Activated CD4-positive, alpha-beta T cell treated with anti-CD3 and anti-CD28 coated beads, Interleukin-10, Interleukin-2, amounts not matched to agents 100 ng/mL and 50 ng/mL, durations not matched to agents 16 hours and 8 hours (primary cell): ENCODE measurements at places on chromosomes 5 and 9.
A peak's percentile ranks its signal among the peaks of the same experiment; 100 is the strongest.

DNA sequence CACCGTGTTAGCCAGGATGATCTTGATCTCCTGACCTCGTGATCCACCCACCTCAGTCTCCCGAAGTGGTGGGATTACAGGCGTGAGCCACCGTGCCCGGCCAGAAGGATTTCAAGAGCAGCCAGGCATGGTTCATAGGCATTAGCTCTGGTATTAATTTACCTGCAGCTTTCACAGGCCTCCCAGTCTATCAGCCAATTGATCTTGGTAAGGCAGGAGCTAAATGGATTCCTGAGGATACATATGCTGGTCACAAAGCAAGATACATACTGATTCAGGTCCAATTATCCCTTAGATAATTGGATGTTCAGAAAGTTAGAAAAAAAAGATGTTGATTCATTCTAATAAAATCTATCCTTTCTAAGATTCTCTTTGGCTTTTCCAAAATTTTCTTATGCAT is 487.1 kb downstream of the TLE1 start:
- DNase-seq = no peak

DNA sequence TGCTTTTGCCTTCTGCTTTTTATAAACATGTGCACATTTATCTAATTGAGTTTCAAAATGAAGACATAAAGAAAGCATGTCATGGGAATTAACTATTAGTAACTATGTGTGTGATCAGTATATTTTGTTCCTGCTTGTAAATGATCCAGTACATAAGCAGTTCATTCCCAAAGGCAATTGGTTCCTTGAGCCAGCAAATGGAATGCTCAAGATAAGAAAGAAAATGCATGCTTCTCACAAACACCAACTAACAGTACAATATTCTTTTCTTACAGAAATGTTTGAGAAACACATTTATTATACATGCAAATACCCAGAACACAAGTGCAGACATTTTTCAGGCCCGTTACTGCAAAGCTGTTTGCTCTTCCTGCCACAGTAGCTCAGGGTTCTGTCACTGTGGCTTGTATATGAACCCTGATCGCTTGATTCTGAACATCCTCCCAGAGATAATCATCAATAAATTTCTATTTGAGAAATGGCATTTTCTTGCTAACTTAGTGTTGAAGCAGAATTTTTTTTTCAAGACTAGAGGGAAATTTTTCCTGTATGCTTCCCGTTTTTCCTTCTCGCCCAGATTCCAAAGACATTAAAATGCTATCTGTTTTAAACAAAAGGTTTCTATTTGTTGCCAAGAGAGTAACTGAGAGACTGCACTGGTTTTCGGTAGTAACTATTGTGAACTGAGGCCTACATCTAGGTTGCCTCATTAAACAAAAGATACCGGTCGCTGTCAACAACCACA is 1.9 kb downstream of the GNAQ start:
- peak; percentile 49 for DNase-seq

DNA sequence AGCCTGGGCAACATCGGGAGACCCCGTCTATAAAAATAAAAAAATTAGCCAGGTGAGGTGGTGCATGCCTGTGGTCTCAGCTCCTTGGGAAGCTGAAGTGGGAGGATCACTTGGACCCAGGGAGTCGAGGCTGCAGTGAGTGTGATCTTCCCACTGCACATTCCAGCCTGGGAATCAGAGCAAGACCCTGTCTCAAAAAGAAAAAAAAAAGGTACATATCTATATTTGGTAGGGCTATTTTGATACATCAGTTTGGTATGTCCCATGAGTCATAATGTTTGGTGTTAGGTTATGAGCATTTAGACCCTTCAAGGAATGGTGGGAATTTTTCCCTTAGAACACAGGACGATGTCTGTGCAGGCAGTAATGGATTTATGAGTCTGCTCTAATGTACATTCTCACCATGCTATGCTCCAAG is 55.3 kb upstream of the POU4F3 start:
- DNase-seq = no peak

- DNase-seq = no peak
Observed at GRCh38 chr9:23768861-23769260, 57.2 kb downstream of the ELAVL2 start.

DNA sequence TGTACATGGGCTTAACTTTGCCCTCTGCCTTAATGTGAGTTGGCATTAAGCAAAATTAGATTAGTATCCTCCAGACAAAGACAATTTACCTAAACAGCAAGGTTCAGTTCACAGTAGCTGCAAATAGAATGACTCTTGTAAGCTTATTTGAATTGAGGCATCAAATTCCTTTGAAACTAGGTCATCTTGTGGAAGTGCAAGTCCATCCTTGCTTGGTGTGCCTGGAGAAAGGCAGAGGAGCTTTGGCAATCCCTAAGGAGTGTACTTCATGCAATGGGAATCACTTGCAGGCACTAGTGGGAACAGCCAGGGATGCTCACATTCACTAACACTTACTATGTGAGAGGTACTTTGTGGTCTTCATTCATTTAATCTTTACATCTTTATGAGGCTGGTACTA is 118.3 kb downstream of the DRD1 start:
- no peak for DNase-seq

GRCh38 chr9:128764361-128764760 is 7.4 kb downstream of the ZER1 start:
- no peak for DNase-seq

- DNase-seq = no peak
Observed at GRCh38 chr9:91029650-91030361, 228.2 kb downstream of the SYK start.

DNA sequence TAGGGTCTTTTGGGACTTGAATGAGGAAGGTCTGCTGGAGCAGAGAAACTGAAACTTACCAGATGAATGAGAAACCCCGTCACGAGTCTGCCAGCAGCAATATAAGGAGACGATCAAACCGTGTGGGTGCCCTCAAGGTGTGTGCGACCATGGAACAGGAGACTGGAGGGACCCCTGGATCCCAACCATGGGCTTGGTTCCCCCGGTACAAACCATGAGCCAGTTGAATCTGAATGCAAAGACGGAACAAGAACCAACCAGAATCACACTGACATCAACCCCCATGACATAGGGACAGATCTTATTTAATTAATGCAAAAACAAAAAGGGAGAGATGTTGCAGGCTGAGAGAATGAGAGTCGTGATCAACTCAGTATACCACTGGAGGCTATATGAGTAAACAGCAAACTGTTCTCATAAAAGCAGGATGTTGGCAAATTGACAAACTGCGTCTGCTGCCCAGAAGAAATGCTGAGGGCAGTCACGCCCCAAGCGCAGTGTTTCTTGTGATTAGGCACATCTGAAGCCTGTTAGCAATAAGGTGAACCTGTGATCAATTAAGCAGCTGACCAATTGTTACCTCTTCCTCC is 475.5 kb upstream of the ACO1 start:
- no peak for DNase-seq

- no peak for DNase-seq
Observed at GRCh38 chr5:170353961-170354360, 35.2 kb downstream of the KCNMB1 start.
